Astrocyte (in vitro differentiated cells and primary cell): ENCODE measurements at places on chromosomes 12 and 14. TPM values are rescaled to one million over a fixed set of nuclear protein-coding genes. Genes with fewer than 3 reads are reported as not detected.

DNA sequence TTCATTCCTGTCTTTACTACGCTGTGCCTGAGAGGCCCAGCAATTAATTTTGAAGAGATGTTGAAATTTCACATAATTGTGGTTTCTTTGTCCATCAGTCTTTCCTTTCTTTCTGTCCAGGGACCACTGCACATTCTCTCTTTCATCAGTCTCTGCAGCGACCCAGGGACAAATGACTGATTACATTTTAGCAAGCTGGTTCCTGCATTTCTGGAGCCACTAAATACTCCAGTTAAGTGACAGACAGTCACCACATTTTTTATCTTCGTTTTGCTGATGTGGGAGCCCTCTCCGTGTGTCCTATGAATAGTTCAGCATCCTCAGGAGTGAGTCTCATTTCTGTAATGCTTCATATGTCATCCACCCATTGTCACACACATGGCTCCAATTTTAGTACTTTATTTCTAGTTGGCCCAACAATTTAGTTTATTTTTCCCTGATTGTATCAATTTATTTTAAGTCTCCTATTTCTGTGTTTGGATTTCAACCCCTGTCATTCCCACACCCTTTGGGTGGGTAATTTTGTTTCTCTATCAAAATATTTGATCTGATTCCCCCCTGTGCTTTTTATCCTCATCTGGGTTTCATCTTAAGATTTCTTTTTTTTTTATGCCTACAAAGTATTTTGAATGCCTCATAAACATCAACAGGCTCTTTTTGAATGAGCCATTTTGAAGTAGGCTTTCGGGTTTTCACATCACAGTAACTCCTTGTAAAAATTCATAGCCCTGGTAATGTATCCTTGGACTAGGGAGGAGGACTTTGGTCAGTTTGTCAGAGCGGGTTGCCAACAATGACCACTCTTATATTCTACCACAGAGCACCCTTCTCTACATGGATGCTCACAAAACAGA is 1196.5 kb downstream of the GALC start:
- peak; percentile 82 for DNase-seq
- no peaks in the 10 kb centered on the region for H3K36me3 ChIP-seq
- H3K27ac ChIP-seq = no peak overlapping the region
- H3K4me3 ChIP-seq = no peak overlapping the region
- H3K4me1 ChIP-seq = peaks cover 8% of the 10 kb centered on the region

DNA sequence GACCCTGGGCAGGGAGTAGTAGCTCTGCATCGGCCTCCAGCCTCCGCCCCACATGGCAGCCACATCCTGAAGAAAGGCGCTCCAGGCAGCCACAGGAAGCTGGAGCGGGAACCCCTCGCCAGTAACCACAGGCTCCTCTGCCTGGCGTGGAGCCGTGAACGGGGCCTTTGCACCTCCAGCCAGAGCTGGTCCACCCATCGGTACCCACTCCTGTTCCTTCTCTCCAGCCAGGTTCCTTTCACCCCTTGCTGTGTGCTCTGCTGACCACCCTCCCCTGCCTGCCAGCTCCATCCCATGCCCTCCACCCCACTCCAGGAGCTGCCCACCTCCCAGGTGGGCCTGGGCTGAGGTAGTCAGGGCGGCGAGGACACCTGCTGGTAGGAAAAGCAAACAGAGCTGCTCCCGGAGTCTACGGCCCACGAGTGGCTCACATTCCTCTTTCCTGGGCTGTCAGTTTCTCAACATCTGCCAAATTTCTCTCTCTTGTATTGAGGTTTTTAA is 2.7 kb downstream of the TGFB3 start:
- no peaks in the 10 kb centered on the region for H3K27me3 ChIP-seq

The TMEM179 gene
- total RNA-seq = 0.75 and 0.82 TPM in 2 replicates

GRCh38 chr14:82113710-82114109 is 580.1 kb upstream of the SEL1L start:
- no peaks in the 10 kb centered on the region for H3K36me3 ChIP-seq
- no peak for DNase-seq
- no peaks in the 10 kb centered on the region for H3K4me1 ChIP-seq
- no peak overlapping the region for H3K4me3 ChIP-seq
- H3K27me3 ChIP-seq = no peaks in the 10 kb centered on the region
- H3K27ac ChIP-seq = no peak overlapping the region

DNA sequence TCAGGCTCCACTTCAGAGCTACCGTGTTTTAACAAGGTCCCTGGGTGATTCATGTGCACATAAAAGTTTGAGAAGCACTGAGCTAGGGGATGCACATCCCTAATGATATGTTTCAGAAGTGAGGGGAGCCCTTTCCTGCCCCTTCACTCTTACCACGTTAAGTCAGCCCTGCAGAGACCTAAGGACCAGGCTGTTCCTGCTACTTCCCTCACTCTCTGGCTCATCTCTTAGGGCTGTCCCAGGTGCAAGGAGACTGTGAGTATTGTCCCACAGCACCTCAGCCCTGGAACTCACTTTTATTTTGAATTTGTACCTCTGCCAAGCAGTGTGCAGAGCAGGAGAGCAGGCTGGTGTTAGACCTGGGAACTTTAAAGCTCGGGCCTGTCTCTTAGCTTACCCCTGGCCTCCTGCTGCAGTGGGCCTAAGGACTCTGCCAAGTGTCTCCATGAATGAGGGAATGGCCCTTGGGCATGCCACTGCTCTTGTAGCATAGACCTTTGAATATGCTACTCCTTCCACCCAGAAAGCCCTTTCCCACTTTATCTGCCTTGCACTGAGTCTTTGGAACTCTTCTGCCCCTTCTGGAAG is 11.0 kb upstream of the SUSD6 start:
- no peak for DNase-seq
- no peaks in the 10 kb centered on the region for H3K27me3 ChIP-seq
- H3K4me3 ChIP-seq = no peak overlapping the region
- no peak overlapping the region for H3K27ac ChIP-seq
- H3K36me3 ChIP-seq = no peaks in the 10 kb centered on the region

- no peaks in the 10 kb centered on the region for H3K36me3 ChIP-seq
- peaks cover 6% of the 10 kb centered on the region for H3K4me1 ChIP-seq
- H3K27me3 ChIP-seq = peaks cover 2% of the 10 kb centered on the region
- peak; percentile 87 for DNase-seq
- H3K4me3 ChIP-seq = no peak overlapping the region
These were observed 69.0 kb downstream of the AKAP6 start for GRCh38 chr14:32397861-32398640.

The PLCZ1 gene
- total RNA-seq = not detected in 2 replicates

The GPR137C gene
- total RNA-seq = 0.70 and 1.1 TPM in 2 replicates

The PTPN6 gene
- total RNA-seq = 5.2 and 8.9 TPM in 2 replicates

The WSCD2 gene
- 0.10 and 0.11 TPM in 2 replicates for total RNA-seq

The EGLN3 gene
- 13.3 and 24.5 TPM in 2 replicates for total RNA-seq

The PPP4R4 gene
- total RNA-seq = 6.0 and 7.5 TPM in 2 replicates

The ACSS3 gene
- 13.9 and 16.8 TPM in 2 replicates for total RNA-seq

DNA sequence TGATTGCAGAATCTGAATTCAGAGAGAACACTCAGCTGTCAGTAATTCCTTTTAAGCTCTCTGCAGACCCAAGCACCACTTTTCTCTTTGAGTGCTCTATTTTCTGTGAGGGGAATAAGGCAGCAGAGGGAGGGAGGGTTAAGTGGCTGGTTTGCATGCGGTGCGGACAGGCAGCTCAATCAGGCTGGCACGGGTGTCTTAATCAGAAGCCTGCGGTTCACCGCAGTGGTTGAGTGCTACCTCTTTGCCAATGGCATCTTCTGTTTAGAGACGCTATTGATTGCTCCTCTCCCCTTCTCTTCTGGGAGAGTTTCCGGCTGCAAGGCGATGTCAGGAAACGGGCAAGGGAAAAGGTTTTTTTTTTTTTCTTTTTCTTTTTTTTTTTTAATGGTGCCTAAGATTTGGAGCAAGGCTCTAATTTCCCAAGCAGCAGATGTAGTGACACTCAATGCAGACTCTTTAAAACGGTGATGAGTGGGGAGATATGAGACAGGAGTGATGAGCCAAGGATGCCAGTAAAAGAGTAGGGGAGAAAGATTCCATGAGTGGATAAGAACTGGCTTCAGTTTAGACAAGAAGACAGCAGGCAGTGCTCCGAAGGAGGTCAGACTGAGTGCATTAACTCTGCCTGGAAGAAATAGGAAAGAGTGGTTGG is 533.7 kb upstream of the SEL1L start:
- DNase-seq = no peak
- H3K4me1 ChIP-seq = no peaks in the 10 kb centered on the region
- H3K27me3 ChIP-seq = no peaks in the 10 kb centered on the region
- no peak overlapping the region for H3K4me3 ChIP-seq

DNA sequence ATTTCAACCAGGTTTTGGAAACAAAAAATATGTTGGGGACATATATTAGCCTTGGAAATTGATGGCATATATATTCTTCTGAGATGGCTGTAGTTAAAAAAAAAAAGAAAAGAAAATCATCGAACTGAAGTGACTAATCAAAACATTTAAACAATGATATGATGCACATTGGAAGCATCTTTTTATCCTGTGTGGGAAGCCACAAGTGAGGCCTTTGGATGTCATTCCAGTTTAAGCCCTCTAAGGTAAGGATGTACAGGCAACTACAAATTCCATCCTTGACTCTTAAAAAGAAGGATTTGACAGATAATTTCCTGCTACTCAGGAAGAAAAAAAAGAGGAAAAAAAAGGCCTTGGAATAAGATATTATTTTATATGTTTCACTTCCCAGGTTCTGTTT is 9.6 kb upstream of the PTPRB start:
- H3K27ac ChIP-seq = peak overlapping the region; percentile 94
- no peaks in the 10 kb centered on the region for H3K36me3 ChIP-seq
- H3K4me3 ChIP-seq = no peak overlapping the region
- H3K27me3 ChIP-seq = no peaks in the 10 kb centered on the region
- peaks cover 48% of the 10 kb centered on the region for H3K4me1 ChIP-seq
- peak; percentile 95 for DNase-seq
